ENCODE measurements at places on chromosomes 7 and 10.

GRCh38 chr10:4984971-4985594 lies 18.6 kb downstream of the AKR1C2 start:
- no peak for DNase-seq

DNA sequence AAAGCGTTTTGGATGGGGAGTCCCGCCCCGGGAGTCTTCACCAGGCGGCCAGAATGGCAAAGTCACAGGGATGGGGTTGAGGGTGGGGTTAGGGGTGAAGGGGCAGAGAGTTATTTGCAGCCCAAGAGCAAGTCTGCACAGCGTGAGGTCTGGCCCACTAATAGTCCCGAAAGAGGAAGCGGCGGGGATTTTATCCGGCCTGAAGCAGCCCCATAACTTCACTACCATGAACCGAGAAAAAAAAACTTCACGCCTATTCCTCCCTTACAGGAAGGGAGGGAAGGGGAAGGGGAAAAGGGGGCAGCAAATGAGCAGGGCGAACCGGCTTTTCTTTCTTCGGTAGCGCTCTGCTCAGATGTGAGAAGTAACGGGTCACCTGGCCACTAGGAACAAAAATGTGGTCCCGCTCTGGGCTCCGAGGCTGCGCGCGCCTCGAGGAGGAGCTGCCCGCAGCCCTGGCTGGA lies 712 bp downstream of the ITPRIP start:
- no peak for DNase-seq

- DNase-seq: no peak
Observed at GRCh38 chr10:69558559-69558958, 14.7 kb downstream of the NEUROG3 start.

- DNase-seq: peak; percentile 1
Observed at GRCh38 chr7:20435305-20435704, 104.6 kb downstream of the ITGB8 start.

- no peak for DNase-seq
Observed at GRCh38 chr7:99124751-99125504, 19.0 kb downstream of the SMURF1 start.

DNA sequence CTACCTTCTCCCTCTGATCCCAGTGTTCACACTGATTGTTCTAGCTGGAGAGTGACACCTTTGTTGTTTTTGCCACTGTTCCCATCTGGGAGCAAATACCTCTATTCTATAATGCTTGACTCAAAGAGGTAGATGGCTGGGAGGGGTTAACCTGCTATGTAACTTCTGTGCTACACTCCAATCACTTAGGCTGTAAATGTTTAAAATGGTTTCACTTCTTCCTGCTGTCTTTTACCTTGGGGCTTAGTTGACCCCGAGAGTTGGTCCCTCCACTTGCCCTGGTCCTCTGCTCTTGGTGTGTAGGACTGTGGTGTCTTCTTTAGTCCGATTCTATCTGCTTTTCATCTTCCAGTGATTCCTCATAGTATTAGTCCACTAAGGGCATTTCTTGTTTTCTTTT lies 22.3 kb downstream of the KLHDC10 start:
- no peak for DNase-seq

DNA sequence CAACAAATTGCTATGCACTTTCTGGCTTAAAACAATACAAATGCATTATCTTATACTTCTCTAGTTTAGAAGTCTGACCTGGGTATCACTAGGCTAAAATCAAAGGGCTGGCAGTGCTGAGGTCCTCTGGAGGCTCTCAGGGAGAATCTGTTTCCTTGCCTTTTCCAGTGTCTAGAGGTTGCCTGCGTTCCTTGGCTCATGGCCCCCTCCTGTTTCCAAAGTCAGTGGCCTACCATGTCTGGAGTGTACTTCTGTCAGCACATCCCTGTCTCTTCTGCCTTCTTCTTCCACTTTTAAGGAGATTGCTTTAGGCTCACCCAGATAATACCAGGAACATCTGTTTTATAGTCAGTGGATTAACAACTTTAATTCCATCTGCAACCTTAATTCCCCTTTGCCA lies 52.4 kb downstream of the CCNY start:
- DNase-seq: no peak

DNA sequence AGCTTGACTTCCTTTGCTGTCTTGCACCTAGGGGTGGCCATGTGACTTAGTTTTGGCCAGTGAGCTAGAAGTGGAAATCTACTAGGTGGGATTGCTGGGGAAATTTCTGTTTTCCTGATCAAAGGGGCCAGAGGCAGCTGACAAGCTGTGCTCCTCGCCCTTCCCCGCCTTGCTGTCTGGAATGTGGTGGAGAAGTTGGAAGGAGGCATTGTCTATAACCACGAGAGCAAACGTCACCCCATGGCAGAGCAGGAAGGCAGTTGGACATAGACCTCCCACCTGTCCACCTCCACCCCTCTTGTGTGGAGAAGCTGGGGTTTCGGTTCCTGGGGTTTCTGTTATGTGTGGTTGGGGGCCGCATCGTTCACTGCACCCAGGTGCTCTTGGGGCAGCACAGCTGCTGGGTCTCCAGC lies 7.3 kb downstream of the SFRP5 start:
- no peak for DNase-seq

DNA sequence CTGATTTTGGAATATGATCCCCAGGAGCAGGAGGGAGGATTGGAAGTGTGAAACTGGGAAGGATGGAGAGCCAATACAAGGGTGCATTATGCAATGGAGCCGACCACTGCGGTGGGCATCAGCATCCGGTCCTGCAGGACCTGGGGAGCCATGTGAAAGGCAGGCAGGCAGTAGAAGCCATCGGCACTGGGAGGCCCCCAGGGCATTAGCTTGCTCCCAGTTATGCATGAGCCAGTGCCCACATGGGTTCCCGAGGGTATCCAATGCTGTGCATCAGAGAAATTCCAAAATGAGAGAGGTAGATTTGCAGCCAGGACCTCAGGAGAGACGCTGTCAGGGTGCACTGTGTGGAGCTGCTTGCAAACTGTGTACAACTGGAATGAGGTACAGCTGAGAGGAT lies 8.7 kb upstream of the KCP start:
- DNase-seq: no peak

GRCh38 chr10:99827936-99828335 lies 45.5 kb downstream of the ABCC2 start:
- DNase-seq: no peak

- no peak for DNase-seq
Observed at GRCh38 chr10:129951101-129951969, 12.7 kb downstream of the EBF3 start.

GRCh38 chr10:3685384-3685783 lies 99.6 kb downstream of the KLF6 start:
- DNase-seq: no peak

All from non-pigmented ciliary epithelial cell (primary cell).